Mesenteric fat pad (tissue), 1 donor: ENCODE measurements at places on chromosomes 5 and 9.

DNA sequence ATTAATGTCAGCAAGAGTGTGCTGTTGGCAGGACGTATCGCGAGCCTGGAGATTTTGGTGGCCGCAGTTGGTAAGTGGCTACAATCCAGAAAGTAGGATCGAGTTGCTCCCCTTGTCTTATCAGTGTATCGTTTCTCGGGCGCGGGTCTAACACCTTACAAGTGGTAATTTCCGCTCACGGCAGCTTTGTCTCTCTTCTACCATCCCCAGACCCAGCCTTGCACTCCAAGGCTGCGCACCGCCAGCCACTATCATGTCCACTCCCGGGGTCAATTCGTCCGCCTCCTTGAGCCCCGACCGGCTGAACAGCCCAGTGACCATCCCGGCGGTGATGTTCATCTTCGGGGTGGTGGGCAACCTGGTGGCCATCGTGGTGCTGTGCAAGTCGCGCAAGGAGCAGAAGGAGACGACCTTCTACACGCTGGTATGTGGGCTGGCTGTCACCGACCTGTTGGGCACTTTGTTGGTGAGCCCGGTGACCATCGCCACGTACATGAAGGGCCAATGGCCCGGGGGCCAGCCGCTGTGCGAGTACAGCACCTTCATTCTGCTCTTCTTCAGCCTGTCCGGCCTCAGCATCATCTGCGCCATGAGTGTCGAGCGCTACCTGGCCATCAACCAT lies 1.1 kb downstream of the PTGER4 start:
- DNase-seq: no peak

DNA sequence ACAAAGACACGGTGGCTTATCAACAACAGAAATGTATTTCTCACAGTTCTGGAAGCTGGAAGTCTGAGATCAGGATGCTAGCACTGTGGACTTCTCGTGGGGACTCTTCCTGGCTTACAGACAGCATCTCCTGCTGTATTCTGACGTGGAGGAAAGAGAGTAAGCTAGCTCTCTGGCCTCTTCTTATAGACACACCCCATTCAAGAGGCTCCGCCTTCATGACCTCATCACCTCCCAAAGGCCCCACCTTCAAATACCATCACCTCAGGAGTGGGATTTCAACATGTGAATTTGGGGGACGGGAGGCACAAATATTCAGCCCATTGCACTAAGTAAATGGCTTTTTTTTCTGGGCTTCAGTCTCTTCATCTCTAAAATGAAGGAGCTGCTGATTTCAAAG lies 27.6 kb downstream of the KCNMB1 start:
- no peak for DNase-seq

- DNase-seq: no peak
Observed at GRCh38 chr5:115661101-115661500, 35.3 kb upstream of the TMED7 start.

GRCh38 chr9:18971404-18971803 lies 61.6 kb downstream of the SAXO1 start:
- DNase-seq: no peak

DNA sequence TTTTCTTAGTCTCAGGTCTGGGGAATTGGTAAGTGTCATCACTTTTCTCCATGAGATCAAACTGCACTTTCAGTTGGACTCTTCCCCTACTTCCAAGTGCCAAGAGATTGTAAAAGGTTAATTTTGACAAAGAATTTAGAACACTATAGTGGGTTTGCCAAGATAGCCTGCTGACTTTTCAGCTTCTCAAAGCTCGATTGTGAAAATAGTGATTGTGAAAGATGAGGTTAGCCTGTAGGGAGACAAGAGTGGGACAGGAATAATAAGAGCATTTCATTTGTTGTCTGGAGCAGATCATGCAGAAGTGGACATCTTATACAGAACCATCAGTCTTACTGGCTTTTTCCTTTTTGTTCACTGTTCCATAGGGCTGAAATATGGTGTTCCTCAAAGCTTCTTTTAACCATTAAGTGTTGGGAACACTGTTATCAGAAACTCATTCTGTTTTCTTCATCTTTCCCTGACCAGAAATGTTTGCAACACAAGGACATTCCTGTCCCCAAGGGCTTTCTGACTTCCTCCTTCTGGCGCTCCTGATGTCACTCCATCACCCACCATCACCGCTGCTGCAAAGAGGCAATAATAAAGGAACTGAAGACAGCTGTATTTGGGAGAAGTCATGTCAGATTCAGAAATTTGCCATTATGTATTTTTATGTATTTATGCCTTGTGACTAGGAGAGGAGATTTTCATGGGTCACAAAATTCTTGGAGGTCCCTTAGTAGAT lies 11.6 kb upstream of the SPTAN1 start:
- DNase-seq: no peak

DNA sequence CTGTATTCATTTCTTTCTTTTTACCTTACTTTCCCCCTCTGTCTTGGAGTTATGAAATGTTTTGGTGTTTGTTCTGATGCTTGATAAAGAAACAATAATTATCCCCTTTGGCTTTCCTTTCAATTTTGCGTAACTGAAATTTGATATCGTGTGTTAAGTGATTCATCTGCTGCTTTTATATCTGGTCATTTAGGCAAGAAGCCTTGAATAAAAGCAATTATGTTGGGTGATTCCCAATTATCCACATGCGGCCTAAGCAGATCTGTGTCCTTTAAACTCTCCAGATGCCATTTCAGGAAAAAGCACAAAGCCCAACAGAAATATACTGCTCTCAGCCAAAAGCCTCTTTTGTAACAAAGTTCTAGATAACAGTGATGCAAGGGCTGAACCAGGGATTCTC lies 92.8 kb downstream of the TAF11L14 start:
- no peak for DNase-seq

- DNase-seq: no peak
Observed at GRCh38 chr5:9388941-9389674, 156.8 kb downstream of the SEMA5A start.

GRCh38 chr5:107542831-107543231 lies 127.9 kb downstream of the EFNA5 start:
- no peak for DNase-seq

DNA sequence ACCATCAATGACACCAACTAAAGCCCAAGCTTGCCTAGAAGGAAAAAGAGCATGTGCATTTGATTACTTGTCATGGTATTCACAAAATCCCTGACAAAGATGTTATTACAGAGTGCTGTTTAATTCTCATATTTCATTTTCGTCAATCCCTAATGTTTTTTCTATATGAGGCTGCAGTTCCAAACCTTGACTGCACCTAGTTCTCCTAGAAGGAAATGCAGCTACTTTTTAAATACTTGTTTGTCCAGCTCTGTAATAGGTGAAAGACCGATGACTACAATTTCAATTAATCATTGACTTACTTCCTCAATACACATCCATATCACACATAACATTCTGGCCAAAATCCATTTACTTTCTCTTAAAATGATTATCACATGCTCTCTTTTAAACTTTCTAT lies 28.1 kb downstream of the CEMIP2 start:
- DNase-seq: no peak

GRCh38 chr9:99778308-99778707 lies 43.4 kb upstream of the NR4A3 start:
- no peak for DNase-seq

DNA sequence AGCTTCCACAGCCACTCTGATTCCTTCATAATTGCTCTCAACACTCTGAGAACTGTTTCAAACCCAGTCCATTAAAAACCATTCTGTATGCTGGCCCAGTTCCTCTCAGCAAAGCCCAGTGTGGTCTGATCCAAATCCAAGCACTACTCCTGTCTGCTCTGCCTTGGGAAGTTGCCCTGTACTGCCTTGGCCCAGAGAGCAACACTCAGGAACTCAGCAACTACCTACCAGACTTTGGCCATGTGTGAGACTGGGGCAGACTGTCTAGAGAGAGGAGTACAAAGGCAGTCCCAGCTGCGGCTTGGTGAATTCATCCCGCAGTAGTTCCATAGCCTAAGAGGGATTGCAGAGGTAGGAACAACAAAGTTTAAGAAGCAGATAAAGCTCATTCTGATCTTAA lies 214.4 kb downstream of the MCTP1 start:
- DNase-seq: no peak

DNA sequence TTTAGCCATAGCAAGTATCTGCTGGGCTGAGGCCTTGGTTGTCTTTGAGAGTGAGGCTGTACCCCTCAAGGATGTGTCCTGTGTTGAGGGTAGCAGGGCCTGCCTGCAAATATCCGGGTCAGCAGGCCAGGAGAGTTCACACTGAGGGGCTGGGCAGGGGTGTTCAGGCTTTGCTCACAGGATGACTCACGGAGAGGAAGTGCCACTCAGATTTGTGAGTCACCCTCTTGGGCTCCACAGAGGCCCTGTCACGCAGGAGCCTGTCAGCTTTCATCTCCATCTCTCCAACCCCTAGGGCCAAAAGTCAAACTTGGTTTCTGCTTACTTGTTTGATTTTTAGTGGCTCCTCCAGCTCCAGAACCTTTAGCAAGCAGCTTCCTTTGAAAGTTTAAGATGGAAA lies 211.5 kb downstream of the SEC61B start:
- DNase-seq: no peak

DNA sequence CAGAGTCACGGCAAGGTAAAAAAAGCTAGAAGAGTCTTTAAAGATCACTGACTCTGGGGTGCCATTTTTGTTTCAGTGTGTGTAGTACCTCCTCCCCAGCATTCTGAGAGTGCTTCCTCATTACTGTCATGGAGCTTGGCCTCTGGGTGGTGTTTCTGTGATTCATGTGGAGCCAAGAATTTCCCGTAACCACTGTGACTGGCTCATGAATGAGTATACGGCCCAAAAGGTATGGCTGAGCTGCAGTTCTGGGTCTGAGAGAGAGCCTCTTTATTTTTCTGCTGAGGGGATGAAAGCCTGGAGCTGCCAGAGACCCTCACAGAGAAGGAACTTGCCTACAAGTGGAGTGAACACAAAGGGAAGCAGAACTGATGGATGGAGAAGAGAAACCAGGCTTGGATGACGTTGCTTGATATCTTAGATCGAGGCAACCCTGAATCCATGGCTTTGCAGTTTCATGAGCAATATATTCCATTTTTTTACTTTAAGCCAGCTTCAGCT lies 85.6 kb downstream of the PTTG1 start:
- no peak for DNase-seq

DNA sequence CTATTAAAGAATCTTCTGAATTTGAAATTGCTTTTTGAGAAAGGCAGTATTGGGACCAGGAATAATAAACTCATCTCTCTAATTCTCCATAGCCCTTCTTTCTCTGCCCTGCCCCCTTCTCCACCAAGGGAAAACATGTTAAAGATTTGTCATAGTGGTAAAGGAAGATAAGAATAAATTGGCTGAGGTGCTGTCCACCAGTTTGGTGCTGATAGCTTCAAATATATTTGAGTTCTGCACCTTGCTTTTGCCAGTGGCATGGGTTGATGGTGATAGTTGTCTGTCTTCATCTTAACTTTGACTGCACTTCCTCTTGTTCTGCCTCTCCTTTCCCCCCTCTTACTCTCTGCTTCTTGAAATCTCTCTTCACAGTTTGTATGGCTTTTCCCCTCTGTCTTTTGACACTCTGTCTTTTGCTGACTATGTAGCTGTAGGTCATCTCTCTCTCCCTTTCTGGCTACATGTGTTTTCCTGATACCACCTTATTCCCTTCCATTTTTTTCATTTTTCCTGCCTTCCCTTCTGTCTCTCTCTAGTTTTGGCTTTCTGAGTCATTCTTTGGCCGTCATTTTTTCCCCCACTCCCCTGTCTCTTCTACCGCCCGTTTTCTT lies 56.6 kb downstream of the NDUFS4 start:
- no peak for DNase-seq

DNA sequence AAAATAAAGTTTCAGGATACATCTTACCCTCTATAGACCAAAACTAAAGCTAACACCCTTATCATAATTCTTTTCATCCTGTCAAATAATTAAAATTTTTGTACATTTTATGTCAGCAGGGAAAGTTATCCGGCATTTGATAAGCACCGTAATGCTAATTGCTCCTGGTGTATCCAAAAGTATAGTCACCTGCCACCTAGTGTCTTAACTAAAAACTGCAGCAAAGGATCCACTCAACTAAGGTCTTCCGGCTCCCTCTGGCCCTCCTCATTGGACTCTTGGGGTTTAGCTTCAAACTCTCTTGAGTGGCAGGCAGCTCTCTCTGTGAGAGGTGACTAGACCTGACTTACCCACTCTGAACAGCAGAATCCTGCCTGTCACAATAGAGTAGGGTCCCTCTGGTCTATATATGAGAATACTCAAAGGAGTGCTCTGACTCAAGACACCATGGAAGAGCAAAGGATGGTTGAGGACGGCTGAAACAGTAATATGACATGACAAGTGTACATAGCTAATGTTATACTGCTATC lies 60.4 kb upstream of the CAST start:
- DNase-seq: no peak

DNA sequence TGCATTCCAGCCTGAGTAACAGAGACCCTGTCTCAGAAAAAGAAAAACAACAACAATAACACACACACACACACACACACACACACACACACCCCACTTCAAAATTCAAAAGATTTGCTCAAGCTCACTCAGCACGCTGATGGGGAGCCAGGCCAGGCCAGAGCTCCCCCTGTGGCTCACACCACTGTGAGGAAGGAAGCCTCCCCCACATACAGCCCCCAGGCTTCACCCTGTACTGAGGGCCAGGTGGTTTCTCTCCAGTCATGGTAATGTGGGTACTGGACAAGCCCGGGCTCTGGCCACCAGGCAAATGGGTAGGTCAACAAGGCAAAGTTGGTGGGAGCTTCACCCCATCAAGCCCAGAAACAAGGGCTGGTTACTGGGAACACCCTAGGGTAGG lies 19.0 kb downstream of the ATOX1 start:
- no peak for DNase-seq

DNA sequence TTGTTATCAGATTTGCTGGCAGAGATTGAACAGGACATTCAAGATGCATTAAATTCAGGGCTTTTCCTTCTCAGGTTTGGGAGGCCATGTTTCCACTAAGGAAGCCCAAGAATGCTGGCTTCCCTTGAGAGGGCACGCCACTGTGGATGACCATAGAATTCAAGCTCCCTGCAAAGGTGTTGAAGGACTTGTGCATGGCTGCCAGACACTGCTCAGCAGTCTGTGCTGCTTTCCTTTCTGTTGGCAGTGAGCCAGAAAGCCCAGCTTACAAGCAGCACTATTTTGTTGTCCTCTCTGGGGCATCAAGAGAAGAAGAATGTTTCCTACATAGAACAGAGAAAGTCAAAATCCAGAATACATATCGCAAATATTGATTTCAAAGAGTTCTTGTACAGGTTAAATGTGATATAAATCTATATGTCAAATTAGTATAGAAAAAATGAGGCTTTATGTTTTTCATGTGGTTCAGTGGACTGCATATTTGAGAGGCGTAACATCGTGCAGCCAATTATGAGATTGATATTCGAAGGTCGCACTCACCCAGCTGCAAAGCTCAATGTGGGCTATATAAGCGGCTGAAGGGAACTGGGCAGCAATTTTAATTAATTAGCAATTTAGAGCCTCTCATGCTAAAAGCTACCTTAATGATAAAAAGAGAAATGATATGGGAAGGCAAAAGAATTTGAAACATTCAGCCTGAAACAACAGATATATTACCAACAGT lies 103.1 kb upstream of the ISL1 start:
- DNase-seq: no peak

- no peak for DNase-seq
Observed at GRCh38 chr5:146548781-146549449, 32.9 kb upstream of the GPR151 start.
